ENCODE measurements at places on chromosomes 1 and 21.
A peak's percentile ranks its signal among the peaks of the same experiment; 100 is the strongest.

DNA sequence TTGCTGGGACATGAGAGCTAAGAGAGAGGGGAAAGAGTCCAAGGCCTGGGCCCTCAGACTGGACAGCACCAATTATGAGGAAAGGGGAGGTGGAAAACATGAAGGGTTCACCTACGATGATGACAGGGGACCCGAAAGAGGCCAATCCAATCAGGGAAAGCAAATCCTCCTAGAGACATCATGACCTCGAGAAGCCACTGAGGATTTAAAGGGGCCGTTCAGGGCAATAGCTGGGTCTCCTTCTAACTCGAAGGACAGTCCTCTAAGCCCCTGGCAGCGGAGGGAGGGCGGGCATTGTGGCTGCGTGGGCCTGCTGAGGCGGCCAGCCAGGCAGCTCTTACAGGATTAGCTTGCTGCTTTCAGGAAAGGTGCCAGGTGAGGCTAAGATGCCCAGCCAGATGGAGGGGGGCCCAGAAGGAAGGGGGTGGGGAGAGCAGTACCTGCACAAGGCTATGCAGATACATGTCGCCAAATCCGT is 7.4 kb downstream of the MEF2D start:
- DNase-seq = no peak

GRCh38 chr1:52263153-52263910 is 102.7 kb downstream of the CC2D1B start:
- DNase-seq = no peak

GRCh38 chr1:198564157-198564556 is 23.7 kb upstream of the ATP6V1G3 start:
- no peak for DNase-seq

DNA sequence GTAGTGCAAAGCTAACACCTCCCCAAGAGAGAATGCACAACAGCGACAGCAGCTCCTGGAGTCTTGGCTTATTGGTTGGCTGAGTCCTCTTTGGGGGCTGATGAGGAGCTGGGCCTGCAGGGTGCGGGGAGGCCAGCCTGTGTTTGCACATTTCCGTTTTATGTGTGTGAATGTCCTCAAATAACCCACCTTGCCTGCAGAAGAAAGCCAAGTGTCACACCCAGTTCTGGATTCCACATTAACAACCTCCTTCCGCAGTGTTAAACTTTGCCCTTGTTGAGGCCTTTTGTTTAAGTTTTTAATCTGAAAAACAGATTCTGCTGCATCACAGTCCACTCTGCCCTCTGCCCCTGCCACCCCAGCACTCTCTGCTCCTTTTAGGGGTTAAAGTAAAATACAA is 274.5 kb downstream of the TM2D1 start:
- DNase-seq = peak; percentile 21

DNA sequence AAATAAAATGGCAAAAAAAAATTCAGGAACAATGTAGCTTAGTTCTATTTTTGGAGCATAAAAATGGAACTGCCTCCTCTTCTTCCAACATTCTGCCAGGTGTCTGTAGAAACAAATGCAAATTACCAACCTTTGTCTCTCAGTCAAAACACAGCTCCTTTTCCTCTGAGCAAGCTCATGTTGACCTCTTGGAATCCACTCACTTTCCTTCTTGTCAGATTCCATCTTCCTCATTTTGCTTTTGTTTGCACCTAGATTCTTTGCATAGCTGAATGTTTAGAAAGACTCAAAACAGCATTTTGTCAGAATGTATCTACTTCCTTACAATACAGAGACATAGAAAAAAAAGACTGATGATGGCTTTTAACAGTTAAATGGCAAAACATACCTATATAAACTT is 178.2 kb downstream of the ADGRL2 start:
- no peak for DNase-seq

GRCh38 chr1:220878191-220879075 is 810 bp upstream of the HLX start:
- no peak for DNase-seq

DNA sequence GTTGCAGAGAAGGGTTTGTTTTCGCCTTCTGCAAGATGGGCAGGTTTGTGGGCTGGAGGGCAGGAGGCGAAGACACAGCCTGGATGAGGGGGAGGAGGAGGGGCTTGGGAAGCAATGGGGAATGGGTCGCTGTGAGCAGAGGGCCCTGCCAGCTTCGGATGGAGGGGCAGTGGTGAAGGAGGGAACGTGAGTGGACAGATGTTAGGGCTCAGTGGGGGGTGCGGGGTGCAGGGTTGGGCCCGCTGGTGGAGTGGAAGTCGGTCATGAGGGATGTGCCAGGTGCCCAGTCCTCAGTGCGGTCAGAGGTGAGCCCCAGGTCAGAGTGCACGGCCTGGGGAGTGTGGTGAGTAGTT is 55.5 kb upstream of the ABCG1 start:
- no peak for DNase-seq

GRCh38 chr1:22024485-22025367 is 23.3 kb downstream of the CELA3A start:
- DNase-seq = peak; percentile 67

- no peak for DNase-seq
Observed at GRCh38 chr1:119988306-119989062, 81.0 kb downstream of the NOTCH2 start.

DNA sequence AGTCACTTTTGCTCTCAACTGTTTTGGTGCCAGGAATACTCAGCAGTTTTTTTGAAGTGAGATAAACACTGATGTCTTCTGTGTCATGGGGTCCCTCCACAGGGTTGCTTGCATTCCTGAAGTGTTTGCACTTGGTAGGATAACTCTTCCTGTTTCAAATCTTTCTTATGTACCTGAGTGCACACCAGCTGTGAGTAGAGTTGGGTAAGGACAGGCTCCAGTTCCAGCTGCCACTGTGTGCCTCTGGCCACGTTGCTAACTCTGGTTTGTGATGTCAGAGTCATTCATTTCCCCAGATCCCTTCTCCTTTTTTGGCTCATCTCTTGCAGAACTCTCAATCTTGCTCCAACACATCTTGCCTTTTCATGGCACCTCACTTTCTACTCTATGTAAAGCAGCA is 356.3 kb upstream of the B3GALT2 start:
- no peak for DNase-seq

- peak; percentile 69 for DNase-seq
Observed at GRCh38 chr1:183543619-183544204, 46.5 kb downstream of the NCF2 start.

DNA sequence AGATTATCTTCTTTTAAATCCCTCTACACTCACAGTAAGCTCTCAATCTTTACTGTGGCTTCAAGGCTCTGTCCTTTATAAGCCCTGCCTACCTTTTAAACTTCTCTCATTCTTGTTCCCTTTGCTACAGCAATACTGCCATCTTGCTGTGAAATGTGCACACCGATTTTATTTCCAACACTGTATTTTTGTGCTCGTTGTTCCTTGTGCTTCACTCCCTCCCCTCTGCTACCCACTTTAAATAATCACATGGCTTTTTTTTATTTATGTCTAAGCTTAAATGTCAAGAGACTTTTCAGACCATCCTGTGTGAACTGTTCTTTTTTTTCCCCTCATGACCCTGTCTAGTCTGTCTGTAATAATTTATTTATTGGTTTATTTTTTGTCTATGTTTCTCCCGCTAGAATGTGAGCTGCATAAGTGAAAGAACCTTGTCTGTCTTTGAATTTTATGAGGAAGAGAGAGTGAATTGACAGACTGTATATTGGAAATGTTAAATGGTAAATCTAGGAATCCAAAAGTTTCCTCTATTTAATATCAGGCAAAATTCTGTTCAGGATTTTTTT is 45.7 kb downstream of the ABCD3 start:
- peak; percentile 51 for DNase-seq

DNA sequence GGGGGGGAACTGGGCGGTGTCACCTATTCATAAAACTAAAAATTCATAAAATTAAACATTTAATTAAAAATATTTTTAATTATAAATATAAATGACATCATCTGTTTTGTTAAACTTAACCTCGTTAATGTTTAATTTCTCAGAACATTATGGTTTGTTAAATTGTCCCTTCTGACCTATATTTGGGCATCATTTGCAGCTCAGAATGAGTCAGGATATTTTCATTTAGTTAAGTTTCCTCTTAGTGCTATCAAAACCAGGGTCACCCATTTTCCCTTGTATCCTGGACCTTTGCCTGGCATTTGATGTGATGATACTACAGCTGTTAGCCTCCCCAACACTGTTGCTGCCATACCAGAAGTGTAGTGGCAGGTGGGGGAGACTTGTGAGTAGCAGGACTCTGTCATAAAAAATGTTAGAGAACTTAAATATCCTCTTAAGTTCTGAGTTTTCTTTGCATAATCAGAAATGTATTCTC is 30.3 kb downstream of the TSNAX start:
- DNase-seq = no peak

DNA sequence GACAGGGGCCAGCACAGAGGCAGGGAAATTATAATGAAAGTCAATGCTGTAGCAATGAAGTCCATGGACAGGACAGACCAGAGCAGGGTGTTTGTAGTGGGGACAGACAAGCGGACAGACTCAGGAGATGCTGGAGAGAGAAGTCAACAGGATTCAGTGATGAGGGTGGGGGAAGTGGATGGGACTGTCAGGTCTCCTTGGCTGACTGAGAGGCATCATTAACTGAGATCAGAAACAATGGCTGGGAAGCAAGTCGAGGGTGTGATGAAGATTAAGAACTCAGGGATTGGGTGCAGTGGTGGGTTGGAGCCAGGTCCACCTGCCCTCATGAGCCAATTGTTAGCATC is 25.5 kb downstream of the CD58 start:
- DNase-seq = no peak

DNA sequence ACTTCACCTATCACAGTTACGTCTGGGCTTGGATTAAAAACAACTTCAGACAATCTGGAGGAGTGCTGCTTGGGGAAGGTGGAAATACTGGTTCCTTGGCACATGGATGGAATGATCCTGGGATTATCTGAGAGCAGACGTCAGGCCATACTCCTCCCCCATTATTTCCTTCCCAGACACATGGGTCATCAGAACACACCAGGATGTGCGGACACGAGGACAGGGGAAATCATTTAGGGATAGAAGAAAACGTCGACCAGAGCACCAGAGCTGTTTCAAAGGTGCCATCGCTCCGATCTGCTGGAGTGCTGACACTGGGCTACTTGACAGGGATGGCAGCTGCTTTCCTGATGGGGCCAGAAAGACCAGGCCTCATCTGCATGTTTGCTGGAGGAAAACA is 31.8 kb upstream of the ANGPTL7 start:
- no peak for DNase-seq

GRCh38 chr1:11735854-11736745 is at the start of gene AGTRAP:
Gene AGTRAP, plus strand, starts transcription at chr1:11736136. Its CDS starts 73 bp downstream, at chr1:11736209.
- DNase-seq = peak; percentile 91

DNA sequence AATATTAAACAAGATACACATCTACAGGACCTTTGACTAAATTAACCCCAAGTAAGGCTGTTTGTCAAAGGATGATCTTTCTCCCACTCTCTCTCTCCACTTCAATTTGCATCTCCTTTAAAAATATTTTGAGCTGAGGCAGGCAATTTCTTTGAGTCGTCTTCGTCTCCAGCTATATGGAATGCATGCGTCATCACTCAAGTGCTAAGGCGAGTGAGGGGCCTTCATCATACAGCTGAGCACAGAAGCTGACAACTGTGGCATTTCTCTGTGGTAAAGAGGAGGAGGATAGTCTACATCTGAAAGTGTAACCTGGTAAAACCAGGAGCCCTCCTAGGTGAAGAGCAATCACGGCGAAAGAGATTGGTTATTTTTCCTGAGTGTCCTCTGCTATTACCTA is 7.6 kb downstream of the EPHX4 start:
- DNase-seq = no peak

GRCh38 chr1:37825506-37825905 is 17.5 kb upstream of the YRDC start:
- DNase-seq = no peak

DNA sequence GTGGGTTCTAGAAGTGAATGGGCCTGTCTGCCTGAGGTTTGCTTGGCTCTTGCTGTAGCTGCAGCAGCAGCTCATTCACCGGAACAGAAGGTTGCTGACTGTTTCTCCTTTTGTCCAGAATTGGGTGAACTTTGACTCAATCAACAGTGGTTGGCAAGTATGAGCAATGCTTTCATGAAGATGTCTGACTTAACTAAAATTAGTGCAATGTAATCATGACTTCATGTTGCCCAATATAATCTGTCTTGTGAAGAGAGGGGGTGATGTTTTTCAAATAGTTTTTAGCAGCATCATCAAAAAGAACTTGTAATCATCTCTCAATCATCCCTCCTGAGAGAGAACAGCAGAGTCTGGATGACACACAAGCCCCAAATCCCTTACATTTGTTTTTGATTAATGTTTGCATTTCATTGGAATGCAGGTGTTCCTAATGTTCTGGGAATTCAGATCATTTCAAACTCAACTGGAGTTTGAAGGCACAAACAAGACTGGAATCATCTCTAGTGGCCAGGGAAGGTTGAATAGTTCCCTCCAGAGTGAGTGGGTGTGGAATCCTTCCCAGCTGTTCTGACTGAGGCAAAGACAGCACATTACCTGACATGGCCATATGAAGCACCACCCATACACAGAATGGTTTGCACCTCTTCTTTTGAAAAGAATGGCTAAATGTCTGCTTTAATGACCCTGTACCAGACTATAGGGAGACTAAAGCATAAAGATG is 82.9 kb downstream of the HLX start:
- DNase-seq = peak; percentile 99

DNA sequence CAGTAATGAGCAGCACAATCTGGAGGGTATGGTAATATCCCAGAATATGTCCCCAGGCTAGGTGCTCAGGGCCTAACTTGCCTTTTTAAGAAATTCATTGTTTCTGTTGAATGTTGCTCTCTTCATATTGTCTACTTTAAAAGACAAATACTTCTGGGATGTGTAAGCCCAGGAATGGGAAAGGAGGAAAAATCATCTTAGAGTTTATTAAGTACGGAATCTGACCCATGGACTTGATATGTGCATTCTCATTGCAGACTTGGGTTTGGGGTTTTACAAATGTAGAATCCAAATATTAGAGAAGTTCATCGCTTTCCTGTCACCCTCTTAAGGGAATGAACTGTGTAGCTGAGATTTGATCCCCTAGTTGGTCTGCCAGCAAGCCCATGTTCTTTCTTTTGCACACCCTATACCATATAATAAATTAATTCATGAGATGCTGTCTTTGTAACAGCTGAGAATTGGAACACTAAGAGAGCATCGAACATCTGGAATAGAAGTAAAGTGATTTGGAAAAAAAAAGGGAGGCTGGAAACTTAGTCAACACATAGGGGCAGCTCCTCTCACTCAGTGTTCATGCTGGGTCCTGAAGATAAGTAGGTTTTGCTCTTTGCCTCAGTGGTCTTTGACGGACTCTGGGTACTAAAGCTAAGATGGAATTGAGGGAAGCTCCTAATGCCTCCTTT is 235.8 kb upstream of the C1orf105 start:
- peak; percentile 9 for DNase-seq

GRCh38 chr21:33976082-33977016 is 60.7 kb upstream of the ATP5PO start:
- peak; percentile 94 for DNase-seq

DNA sequence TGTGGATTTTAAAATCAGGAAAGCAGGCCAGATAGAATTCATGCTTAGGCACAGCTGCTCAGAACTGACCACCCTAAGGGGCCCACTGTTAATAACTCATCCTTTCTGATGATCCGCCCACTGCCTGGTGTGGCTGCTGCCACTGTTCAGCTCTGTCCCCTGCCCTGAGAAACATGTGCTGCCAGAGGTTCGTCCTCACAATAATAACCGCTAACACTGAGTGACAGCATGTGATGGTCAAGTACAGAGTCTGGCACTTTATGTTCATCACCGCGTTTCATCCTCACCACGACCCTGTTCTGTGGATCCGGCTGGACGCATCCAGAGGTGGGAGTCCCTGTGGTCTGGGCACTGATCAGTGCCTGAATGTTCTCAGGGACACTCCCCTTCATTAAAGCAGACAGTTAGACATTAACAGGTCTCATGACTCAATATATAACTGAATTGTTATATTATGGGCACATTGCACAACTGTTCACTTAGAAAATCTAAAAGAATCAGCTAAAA is 108.6 kb downstream of the SIM2 start:
- DNase-seq = no peak
